ENCODE measurements at places on chromosomes 5 and 9.

- no peak for DNase-seq
Observed at GRCh38 chr9:137293094-137293481, 9.0 kb downstream of the NRARP start.

GRCh38 chr5:38154615-38155204 lies 103.6 kb upstream of the EGFLAM start:
- DNase-seq: no peak

GRCh38 chr5:5240234-5240633 lies 100.1 kb downstream of the ADAMTS16 start:
- no peak for DNase-seq

DNA sequence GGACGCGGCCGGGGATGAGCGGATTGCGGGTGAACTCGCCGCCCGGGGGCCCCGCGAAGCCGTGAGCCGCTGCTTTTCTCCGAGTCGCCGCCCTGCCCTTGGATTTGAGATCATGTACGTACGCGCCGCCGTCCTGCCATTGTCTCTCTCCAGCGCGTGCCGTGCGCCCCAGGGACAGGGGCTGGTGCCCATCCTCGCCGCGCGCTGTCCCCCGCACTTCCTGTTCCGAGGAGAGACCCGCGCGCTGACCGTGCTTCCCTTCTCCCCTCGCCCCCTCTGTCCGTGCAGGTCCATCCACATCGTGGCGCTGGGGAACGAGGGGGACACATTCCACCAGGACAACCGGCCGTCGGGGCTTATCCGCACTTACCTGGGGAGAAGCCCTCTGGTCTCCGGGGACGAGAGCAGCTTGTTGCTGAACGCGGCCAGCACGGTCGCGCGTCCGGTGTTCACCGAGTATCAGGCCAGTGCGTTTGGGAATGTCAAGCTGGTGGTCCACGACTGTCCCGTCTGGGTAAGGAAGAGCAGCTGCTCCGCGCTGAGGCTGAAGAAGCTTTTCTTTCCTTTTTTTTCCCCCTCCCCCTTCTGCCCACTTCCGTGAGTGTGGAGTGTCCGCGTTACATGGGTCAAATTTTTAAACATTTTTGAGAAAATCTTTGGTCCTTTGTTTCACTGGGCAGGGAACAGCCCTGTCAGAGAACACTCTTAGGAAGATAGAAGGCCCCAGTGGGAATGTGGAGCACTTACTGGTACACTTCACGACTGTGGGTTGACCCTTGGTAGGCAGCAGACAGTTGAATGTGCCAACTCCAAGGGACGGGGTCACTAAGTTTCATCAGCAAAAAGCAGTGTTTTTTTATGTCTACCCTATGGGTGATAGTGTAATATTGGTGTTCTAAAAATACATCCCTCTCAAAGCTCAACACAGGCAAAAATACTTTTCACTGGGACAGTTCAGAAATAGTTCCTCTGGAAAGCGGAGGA lies 727 bp downstream of the RHOBTB3 start:
- no peak for DNase-seq

- DNase-seq: peak; percentile 83
Observed at GRCh38 chr9:98101868-98102273, 17.2 kb downstream of the TRIM14 start.

GRCh38 chr5:180291234-180291940 lies 496 bp downstream of the MAPK9 start:
- DNase-seq: peak; percentile 2

GRCh38 chr5:54573812-54574489 lies 56.4 kb downstream of the SNX18 start:
- no peak for DNase-seq

DNA sequence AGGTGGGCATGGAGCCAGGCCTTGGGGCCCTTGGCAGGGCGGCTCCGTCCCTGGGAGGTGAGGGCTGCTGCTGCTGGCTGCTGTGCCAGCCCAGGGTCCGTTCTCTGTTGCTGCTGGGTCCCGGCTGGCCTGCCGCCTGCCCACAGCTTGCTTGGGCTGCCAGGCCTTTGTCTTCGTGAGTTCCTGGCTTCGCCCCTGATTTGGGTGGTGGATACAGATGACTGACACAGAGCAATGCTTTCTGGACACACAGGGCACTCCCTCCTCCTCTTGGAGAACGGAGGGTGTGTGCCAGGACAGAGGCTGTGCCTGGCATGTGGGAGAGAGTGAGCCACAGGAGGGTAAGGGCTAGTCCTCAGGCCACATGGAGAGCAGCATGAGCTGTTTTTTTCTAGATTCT lies 166.1 kb downstream of the MACROH2A1 start:
- no peak for DNase-seq

- no peak for DNase-seq
Observed at GRCh38 chr5:71807909-71808308, 88.8 kb downstream of the CARTPT start.

DNA sequence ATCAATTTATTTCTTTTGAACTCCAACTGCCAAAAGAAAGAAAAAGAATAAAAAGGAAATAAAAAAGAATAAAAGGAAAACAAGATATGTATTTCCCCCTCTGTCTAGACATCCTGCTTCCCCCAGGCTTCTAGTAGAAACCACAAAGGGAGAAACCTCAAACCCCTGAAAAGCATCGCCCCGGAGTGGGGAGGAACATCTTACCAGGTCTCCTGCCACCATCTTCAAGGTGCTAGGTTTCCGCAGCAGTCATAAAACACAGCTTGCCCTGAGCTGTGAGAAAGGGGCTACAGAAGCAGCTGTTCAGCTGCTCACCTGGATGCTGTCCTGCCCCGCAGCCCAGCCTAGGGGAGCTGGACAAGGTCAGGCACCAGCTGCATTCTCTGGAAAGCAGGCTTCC lies 487.7 kb downstream of the GADD45G start:
- DNase-seq: no peak

- no peak for DNase-seq
Observed at GRCh38 chr9:73782166-73782565, 630.5 kb downstream of the ANXA1 start.

- DNase-seq: no peak
Observed at GRCh38 chr5:137836997-137837396, 30.7 kb upstream of the MYOT start.

All from activated T-helper 1 cell treated with anti-CD3 and anti-CD28 coated beads, Interleukin-12 subunit alpha, Interleukin-12 subunit beta, Interleukin-2, Interleukin-4 antibody, amounts not matched to agents 30 ng/mL and 10 ng/mL and 1 ng/mL, durations not matched to agents 14 hours and 24 hours and 36 hours (primary cell).